ENCODE measurements at places on chromosomes 2 and 18.

DNA sequence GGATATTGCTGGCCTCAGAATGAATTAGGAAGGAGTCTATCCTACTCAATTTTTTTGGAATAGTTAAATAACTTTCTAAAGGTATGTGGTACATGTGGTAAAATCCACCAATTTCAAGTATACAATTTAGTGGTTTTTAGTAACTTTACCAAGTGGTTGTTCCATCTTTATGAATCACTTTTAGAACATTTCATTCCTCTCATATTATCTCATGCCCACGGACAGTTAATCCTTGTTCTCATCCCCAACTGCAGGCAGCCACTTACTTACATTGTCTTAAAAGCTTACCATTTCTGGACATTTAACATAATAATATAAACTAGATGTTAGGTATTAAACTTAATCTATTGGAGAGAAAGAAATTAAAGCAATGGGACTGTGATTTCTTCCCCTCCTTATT lies 146.3 kb upstream of the ZC3H15 start:
- peak; percentile 44 for DNase-seq

- peak; percentile 50 for DNase-seq
Observed at GRCh38 chr2:20224716-20225293, at the start of gene SDC1. TSS of gene SDC1 (minus strand) at chr2:20225130. CDS start at chr2:20224867, 263 bp downstream.

- no peak for DNase-seq
Observed at GRCh38 chr2:240372101-240372500, 63.4 kb upstream of the GPC1 start.

GRCh38 chr18:40159141-40160017 lies 1795.7 kb upstream of the PIK3C3 start:
- DNase-seq = peak; percentile 18

DNA sequence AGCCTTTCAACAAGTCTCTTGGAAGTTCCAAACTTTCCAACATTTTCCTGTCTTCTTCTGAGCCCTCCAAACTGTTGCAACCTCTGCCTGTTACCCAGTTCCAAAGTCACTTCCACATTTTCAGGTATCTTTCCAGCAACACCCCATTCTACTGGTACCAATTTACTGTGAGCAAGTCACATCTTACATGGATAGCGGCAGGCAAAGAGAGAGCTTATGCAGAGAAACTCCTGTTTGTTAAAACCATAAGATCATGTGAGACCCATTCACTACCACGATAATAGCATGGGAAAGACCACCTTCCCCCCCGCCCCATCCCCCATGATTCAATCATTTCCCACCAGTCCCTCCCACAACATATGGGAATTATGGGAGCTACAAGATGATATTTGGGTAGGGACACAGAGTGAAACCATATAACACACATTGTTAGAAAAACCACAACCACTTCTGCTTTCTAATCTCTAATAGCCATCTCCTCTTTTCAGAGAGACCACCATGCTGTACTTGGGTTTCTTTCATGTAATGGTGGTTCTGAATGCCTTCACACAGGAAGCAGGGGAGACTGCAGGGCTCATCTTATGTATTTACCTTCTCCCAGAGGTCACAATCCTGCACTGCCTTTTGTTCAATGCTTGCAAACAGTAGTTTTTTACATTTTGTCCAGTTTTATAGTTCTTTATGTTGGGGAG lies 46.0 kb upstream of the CALCRL start:
- no peak for DNase-seq

DNA sequence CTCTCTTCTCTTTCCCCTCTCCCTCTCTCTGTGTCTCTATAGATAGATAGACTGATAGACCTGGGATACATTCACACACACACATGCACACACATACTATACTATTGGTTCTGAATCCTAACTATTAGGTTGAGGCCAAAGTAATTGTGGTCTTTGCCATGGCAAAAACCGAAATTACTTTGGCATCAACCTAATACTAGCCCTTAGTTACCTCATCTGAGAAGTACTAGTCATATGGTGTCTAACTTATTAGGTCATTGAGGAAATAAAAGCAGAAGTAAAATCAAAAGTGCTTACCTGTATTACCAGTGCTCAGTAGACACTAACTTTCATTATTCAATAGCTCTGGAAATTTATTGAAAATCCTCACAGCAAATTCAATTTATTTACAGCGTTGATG lies 451.5 kb downstream of the EPHA4 start:
- no peak for DNase-seq

GRCh38 chr2:15901808-15902130 lies 38.6 kb upstream of the MYCN start:
- no peak for DNase-seq

GRCh38 chr18:54254265-54254758 lies 15.0 kb upstream of the POLI start:
- peak; percentile 29 for DNase-seq

- no peak for DNase-seq
Observed at GRCh38 chr2:135914485-135914884, 38.2 kb upstream of the MCM6 start.

DNA sequence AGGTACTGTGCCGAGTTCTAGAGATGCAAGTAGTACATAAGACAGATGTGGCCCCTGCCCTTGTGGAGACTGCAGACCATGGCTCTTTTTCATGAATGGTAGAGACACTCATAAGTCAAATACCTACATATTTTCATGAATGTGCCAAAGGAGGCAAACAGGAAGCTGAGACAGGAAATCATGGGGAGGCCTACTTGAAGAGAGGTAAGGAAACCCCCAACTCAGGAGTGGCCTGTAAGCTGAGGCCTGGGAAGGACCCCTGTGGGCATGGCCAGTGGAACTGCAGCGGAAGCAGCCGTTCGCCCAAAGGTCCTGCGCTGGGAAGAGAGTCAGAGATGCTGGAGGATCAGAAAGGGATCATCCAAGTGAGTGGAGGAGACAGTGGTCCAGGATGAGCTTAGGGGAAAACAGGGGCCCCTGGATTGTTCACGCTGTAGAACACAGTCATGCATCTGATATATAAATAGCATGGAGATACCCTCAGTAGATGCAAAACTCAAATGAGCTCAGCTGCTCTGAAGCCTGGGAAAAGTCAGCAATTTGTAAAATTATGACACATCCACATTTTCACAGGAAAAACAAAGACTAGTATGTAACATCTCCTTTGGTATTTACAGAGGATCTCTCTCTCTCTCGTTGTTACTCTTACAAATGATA lies 228.9 kb downstream of the NEDD4L start:
- peak; percentile 22 for DNase-seq

DNA sequence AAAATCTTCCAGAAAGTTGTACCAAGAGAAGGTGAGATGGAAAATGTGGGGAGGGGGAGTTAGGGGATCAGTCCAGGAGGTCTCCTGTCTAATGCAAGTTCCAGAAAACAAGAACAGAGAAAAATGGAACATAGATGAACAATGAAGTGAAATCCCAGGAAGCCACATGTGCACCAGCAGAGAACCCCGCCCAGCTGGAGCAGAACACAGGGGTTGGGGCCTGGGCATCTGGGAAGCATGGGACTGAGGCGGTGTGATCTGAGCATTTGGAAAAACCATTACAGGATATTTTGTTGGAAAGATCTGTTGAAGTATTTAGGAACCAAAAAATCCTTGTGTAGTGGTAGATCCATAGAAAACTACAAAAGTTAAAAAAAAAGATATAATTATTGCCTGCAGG lies 133.7 kb downstream of the INO80D start:
- DNase-seq = no peak

GRCh38 chr18:6374935-6375529 lies 39.7 kb downstream of the L3MBTL4 start:
- no peak for DNase-seq

GRCh38 chr2:13616059-13616458 lies 899.3 kb downstream of the TRIB2 start:
- no peak for DNase-seq

- DNase-seq = peak; percentile 52
Observed at GRCh38 chr2:179963626-179964025, 43.5 kb downstream of the CWC22 start.

DNA sequence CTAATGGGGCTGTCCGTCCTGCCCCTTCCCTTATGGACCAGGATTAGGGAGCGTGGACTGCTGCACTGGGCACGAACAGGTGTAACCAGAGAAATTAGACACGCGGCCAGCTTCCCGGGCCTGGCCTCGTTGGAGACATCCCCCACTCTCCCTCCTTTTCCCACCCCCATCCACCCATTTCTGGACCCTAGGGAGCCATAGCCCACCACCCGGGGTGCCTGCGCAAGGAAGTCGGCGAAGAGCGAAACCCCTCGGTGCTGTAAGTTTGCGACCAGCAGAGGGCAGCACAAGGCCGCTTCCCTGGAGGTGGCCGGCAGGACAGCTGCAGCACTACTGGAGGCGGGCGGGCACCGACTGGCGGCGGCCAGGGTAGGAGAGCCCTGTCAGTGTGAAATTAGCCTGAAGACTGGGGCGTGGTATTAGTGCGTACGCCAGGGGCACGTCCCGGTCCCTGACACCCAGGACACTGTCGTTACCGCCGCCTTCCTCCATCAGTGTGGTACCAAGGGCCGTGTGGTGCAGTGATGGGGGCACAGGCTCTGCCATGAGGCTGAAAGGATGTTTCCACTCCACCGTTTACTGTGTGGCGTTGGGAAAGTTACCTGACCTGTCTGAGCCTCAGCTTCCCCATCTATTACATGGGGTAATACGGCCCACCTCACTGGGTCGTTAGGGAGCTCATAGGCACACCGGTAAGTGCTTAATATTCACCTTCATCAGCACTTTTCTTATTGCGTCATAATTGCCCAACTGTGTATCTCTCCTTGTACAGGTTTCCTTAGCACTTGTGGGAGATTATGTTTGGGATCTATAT lies 36.0 kb upstream of the CD207 start:
- peak; percentile 71 for DNase-seq

GRCh38 chr2:186730609-186731008 lies 36.7 kb downstream of the FAM171B start:
- no peak for DNase-seq

DNA sequence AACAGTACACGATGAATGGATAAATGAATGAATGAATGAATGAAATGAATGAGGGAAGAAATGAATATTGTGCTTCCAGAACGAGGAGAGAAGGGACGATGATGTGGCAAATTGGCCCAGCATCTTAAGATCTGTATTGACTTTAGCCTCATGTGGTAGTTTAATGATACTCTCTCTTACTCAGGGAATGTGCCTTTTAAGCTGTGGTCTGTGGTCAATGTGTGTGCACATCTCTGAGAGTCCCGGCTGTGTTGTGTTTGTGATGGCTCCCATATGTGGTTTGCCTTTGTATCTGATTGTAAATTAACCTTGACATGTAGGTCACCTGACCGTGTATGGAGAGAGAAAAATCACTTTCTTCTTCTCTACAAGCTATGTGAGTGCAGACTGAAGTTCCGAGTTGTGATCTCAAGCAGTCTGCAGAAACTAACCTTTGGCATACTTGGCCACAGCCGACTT lies 91.2 kb downstream of the NEDD4L start:
- DNase-seq = peak; percentile 67

DNA sequence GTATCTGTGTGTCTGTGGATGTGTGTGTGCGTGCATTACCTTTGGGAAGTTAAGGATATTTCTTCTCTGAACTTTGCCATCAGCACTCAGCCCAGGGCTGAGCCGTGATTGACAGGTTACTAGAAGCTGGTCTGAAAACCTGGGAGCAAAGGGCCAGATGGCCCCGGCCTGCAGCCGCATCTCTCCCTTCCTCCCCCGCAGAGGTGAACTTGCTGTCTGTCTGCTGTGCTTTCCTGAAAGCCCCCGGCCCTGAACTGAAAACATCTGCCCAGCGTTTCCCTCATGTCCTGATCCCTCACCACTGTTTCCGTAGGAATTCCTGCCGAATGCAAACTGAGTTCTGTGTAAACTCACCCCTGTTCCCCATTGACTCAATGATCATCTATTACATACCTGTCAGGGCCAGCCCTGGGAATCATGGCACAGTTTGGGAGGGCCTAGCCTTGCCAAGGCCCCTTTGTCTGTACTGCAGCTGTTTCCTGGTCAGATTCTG lies 45.8 kb downstream of the MYCN start:
- no peak for DNase-seq

GRCh38 chr2:289362-290089 lies 1.6 kb upstream of the ALKAL2 start:
- no peak for DNase-seq

DNA sequence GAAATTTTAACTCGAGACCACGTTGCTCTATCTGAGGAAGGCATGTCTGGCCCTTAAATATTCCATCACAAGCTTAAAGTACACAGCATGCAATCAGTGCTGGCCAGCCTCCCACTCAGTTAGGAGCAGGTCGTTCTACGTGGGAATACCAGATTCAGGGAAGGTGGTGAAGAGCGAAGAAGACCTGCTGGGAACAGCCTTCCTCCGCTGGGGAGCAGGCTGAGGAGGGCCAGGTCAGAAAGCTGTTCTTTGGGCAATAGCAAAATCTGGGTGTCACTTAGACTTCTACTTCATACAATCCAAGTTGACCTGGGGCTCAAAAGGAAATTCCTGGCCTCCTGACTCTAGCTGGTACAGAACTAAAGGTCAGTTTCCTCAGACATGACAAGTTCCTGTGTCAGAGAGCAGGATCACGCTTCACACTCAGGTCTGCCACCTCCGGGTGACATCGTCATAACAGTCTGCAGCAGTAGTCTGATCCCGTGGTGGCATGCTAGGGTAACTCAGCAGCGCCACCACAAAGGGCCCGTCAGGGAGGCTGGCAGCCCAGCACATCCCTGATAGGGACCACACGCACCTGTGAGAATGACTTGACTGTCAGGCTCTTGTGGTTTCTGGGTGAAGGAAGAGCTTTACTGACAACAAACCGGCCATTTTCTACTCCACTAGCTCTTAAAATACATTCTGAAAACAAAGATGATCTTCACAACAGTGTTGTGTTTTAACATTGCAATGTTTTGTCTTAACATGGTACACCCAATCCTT lies 35.2 kb upstream of the NAPG start:
- DNase-seq = no peak

DNA sequence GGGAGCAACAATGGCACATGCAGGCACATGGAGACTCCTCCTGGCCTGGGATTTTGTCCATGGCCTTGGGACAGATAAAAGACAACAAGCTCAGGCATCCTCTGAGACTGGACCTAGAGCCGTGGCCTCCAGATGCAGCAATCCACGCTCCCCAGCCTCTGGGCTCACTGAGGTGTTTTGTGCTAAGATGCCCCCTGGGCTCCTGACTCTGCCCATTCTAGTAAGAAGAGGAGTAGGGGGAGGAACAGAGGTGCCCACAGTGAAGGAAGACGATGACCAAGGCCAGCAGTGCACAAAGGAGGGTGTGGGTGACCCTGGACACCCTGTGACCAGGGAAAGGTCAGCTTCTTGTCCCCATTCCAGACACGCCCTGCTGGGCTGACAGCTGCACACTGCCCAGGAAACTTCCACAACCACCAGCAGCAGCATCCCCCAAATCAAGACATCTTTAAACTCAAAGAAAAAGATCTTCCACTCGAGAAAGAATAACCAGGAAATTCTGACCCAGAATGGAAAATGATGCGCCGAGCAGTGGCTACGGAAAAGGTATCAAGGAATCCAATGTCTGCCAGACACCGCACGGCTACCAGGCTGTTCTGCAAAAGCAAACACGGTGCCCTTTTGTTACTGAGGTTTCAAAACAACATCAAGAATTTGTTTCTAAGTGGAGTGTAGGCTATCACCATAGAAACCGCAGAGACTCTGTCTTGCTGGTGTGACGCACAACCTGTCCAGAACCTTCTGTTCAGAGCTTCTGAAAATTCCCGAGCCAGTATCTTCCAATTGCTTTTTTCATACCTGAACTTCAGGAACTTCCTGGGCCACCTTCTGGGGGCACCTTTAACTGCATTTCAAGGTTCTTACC lies 65.5 kb downstream of the ZNF516 start:
- DNase-seq = no peak

- DNase-seq = no peak
Observed at GRCh38 chr18:43961722-43962121, 684.4 kb upstream of the SYT4 start.

- no peak for DNase-seq
Observed at GRCh38 chr18:2617401-2617998, 38.0 kb upstream of the SMCHD1 start.
